Fibroblast of lung (primary cell): ENCODE measurements at places on chromosomes 3 and 15. TPM values are rescaled to one million over a fixed set of nuclear protein-coding genes. Genes with fewer than 3 reads are reported as not detected.

Gene CRABP1
- total RNA-seq: not detected in 2 replicates

Gene ATP8B4
- total RNA-seq: 7.4 and 19.5 TPM in 2 replicates

Gene ZNF502
- 5.4 and 6.1 TPM in 2 replicates for total RNA-seq

Gene CATSPER2
- 1.0 and 2.3 TPM in 2 replicates for total RNA-seq

Gene NR1I2
- under 0.01 TPM in 1 of 2 replicates, not detected in the other for total RNA-seq

Gene ADAMTS9
- 1.8 and 2.1 TPM in 2 replicates for total RNA-seq

Gene PLSCR5
- not detected in 2 replicates for total RNA-seq

Gene MYD88
- total RNA-seq: 10.3 and 12.1 TPM in 2 replicates

Gene TRPC1
- 43.1 and 56.5 TPM in 2 replicates for total RNA-seq

Gene PLXNA1
- 36.0 and 48.6 TPM in 2 replicates for total RNA-seq
